ENCODE measurements at places on chromosomes 4 and X.

GRCh38 chr4:173167758-173168395, 734 bp upstream of the GALNT7 start:
- DNase-seq, result peak; percentile 63

DNA sequence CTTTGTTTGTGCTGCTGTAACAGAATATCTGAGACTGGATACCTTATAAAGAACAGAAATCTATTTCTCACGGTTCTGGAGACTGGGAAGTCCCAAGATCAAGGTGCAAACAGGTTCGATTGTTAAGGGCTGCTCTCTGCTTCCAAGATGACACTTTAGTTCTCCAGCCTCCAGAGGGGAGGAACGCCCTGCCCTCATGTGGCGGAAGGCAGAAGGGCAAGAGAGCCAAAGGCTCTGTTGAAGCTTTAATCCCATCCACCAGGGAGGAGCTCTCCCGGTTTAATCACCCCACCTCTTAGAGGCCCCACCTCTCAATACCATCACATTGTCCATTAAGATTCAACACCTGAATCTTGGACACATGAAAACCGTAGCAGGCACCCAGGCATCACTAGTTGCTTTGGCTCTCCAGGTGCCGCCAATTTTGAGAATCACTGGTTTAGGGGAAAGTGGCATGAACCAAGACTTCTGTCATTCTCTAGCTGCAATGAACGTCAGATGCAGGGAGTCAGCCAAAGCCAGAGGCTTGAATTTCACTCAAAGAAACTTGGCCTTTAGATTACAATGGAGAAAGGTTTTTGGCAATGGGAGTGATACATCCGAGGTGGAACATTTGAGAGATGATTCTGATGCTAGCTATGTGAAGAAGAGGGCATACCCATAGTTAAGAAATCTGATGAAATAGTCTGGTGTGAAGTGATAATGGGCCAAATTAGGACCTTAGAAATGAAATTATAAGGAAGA, 15.7 kb downstream of the FHL1 start:
- DNase-seq, result no peak

GRCh38 chr4:120540625-120541024, 381.9 kb downstream of the PRDM5 start:
- DNase-seq, result no peak

DNA sequence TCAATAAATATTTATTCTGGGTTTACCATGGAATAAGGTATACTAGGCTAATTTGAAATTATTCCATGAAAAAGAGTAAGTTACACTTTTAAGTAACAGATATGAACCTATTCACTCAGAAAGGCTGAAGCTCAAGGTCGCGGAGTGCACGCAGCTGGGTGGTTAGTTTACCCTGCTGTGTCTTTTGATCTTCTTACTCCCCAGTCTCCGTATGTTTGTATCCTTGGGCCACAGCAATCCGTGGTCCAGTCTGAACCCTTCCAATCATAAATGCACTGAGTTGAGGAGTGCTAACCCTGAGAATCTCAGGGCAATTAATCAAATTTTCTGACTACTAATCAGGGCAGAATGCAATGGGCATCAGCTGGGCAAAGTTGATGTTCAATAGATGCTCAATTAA, 33.9 kb downstream of the RPS3A start:
- DNase-seq, result no peak

DNA sequence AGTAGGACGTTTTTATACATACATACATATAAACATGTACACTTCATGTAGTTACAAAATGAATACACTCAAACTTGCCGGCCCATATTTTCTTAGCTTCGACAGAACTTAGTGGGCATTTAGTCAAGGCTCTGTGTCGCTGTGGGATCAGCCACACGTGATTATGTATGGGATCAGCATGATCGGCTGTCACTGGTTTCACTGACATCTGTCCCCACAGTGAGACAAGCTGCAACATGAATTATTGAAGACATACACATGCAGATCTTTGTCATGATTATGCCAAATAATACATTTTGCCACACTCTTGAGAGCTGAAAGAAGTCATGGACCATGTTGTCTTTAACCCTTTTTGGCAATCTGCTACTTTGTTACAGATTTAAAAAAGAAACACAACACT, 38.2 kb upstream of the NAA11 start:
- DNase-seq, result no peak

GRCh38 chr4:77052352-77052751, 23.4 kb downstream of the CCNI start:
- DNase-seq, result no peak

DNA sequence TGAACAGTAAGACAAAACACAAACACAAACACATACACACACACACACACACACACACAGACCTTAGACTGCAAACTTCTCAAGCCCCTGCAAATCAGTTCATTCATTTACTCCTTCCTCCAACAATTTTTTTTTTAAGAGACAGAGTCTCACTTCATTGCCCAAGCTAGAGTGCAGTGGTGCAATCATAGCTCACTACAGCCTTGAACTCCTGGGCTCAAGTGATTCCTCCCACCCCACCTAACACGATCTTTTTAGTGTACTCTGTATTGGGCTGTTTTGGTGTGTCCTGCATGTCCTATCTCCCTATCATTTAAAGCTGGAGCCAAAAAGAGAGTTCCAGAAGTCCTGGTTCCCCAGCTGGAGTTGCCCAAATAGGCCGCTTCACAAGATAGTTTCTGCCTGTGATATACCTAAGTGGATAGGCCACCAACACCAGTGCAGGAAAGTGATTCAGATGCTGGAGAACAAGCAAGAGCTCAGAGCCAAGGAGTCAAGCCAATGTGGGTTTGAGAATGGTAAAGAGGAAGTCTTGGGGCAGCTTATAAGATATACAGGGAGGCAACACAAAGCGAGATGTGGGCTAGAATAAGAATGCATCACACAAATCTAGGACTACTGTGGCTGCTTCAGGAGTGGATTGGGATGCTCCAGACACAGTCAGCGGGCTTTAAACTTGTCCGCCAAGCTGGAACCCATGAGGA, 85.4 kb upstream of the RAPGEF2 start:
- DNase-seq, result no peak

GRCh38 chr4:94722748-94723147, 35.0 kb upstream of the BMPR1B start:
- DNase-seq, result no peak
